Non-pigmented ciliary epithelial cell (primary cell): ENCODE measurements at places on chromosomes 2 and 18.

DNA sequence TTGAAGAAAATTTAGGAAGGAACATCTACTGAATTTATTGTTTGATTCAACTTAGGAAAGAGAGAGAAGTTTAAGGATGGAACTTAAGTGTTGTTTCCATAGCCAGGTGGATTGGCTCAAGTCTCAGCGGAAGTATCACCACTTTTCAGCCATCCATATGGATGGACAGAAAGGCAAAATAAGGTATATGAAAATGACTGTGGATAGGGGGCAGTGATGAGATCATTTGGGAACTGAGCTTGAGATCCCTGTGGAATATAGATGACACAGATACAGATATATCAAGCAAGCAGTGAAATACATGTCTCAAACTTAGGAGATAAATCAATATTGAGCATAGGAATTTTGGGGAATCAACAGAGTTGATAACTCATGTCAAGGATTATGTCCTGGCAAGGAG, 1462.7 kb upstream of the NXPH2 start:
- DNase-seq: no peak

DNA sequence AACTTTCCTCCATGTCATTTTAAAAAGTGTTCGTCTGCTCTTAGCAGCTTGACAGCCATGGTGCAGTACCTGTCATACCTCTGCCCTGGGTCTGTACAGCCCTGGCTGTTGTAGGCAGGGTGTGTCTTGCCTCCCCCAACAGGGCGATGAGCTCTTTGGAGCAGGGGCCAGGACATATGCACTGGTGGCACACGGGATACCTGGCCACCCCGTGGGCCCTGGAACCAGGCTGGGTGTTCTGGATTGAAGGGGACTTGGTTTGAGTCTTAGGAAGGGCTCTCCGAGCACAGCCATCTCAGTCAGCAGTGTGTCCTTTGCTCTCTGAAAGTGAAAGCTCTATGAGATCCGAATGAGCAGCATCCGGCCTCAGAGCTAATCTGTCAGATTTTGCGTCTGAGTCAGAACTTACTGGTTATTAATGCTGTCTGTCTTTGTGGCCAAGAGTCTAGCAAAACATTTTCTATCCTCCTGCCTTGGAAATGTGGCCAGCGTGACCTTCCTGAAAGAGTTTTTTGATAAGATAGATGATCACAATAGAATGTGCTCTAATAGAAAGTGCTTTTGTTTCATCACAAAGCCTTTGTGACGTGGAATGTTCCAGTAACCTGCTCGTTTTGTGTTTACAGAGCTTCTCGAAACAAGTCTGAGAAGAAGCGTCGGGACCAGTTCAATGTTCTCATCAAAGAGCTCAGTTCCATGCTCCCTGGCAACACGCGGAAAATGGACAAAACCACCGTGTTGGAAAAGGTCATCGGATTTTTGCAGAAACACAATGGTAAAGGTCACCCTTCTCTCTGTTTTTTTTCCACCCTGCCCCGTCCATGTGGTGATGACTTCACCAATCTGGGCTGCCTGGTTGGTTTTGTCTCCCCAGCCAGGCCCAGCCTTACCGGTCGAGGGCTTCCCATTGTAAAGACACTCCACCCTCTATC, 77.3 kb upstream of the RPL31 start:
- peak; percentile 63 for DNase-seq

- DNase-seq: peak; percentile 94
These were observed 264.3 kb upstream of the RASGRP3 start for GRCh38 chr2:33212151-33212550.

- peak; percentile 49 for DNase-seq
These were observed 111.3 kb downstream of the PLCL1 start for GRCh38 chr2:197915548-197916265.

GRCh38 chr2:201149064-201149820, 33.3 kb downstream of the CFLAR start:
- DNase-seq: peak; percentile 96

GRCh38 chr2:60412620-60413019, 140.8 kb downstream of the BCL11A start:
- DNase-seq: no peak

DNA sequence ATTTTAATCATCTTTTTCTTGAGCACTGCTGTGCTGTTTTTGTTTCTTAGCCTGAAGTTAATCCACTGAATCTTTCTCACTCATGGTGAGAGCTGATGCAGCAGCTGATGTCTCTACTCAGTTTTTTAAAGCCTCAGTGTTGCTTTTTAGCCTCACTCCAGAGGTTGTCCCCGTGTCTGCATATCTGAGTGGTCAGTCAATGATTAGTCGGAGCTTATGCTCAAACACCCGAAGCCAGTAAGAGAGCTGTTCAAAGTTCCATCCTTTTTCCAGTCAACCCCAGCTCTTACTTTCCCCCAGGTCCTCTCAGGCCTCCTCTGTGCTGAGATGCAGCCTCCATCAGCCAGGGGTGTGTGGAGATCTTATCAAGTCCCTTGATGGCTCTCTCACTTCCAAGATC, 81.1 kb downstream of the MBOAT2 start:
- DNase-seq: no peak

DNA sequence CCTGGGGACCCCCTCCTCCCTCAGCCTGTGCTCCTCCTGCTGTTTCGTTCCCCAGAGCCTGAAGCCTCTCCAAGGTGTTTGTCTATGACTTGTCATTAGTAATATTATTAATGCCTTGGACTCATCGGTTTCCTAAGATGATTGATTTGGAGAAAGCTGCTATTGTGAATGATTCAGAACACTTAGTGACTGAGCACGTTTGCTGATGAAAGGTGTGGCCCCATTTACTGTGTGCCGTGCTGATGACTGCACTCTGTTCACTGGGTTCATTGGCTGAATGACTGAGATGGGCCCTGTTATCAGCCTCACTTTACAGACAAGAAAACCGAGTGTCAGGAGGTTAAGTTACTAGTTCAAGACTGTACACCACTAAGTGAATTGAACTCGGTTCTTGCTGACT, 111.4 kb downstream of the SPP2 start:
- DNase-seq: no peak
